ENCODE measurements at places on chromosomes 4 and X.

- no peak for DNase-seq
Measured at GRCh38 chr4:108940149-108940548, 177.3 kb upstream of the ETNPPL start.

DNA sequence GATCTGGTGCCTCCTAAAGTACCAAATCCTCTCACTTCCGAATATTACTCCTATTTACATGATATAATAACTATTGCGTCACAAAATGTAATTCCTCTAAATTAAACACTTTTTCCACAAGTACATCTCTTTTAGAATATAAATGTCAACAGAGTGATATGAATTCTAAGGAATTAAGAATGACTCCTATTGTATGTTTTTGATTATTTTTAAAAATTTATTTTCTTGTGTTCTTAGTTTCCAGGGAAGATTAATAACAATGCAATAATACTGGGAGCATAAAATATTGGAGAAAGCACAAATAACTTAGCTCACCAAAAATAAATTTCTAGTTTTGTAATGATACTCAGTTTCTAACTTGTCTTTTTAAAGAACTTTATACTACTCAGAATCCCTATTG is 184.9 kb downstream of the PCDH18 start:
- DNase-seq = no peak

DNA sequence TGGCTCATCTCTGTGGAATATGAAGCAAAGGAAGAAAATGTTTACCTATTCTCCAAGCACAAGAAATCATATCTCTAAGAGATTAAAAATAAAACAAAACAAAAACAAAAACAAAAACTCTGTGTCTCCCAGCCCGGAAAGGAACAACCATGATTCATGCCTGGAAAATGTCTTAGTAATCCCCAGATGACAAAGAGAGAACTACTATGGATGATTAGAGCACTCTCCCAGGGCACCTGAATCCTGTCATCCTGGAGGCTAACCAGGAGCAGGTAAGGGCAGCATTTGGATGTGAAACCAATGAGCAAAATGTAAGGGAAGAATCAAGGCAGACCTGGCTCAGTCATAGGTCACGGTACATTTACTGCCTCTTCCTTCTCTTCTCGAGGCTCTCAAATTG is 1.7 kb upstream of the AKAP4 start:
- DNase-seq = no peak

DNA sequence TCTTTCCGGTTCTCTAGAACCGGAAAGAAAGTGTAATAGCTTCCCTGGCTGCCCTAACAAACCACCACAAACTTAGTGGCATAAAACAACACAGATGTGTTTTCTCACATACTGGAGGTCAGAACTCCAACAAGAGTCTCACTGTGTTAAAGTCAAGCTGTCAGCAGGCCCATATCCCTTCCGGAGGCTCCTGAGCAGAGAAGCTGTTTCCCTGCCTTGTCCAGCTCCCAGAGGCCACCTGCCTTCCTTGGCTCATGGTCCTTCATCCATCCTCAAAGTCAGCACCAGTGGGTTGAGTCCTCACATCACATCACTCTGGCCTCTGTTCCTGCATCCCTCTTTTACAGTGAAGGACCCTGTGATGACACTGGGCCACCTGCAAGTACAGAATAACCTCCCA is 49.8 kb upstream of the HMX1 start:
- DNase-seq = no peak
